ENCODE measurements at places on chromosomes 3 and 15.

GRCh38 chr3:189842681-189843602 lies 211.8 kb downstream of the TP63 start:
- no peak for DNase-seq

GRCh38 chr3:45793482-45794176 lies 2.7 kb downstream of the SLC6A20 start:
- DNase-seq, result no peak

DNA sequence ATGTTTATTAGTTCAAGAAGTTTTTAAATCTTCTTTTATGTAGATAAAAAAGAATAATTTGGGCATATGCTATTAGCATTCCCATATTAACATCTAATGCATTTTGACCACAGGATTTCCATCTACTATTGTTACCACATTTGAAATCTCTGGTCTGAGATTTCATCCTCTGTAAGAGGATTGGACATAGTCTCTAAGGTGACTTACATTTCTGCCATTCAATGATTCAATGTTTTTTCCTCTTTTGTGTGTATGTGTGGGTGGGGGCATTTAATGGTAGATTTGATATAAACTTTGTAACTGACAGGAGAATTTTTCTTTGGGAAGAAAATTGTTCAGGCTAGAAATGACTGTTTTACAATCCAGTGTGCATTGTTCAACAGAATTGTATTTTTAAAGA lies 307.3 kb upstream of the RBMS3 start:
- no peak for DNase-seq

DNA sequence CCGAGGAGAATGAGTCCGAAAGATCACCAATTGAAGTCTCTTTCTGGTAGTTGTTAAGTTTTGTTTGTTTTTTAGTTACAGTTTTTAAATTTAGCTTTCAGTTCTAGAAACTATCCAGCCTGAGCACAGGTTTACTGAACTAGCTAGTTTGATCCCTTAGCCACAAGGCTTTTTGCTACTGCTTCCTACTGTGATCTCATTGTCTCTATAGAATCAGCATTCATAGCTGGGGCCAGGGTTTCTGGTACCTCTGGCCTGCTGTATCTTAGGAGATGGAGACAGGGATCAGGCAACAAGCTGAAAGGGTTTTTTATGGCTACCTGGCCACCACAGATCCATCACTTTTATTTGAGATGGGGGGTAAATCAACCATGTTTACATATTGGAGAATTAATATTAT lies 37.0 kb downstream of the GOLM2 start:
- no peak for DNase-seq

DNA sequence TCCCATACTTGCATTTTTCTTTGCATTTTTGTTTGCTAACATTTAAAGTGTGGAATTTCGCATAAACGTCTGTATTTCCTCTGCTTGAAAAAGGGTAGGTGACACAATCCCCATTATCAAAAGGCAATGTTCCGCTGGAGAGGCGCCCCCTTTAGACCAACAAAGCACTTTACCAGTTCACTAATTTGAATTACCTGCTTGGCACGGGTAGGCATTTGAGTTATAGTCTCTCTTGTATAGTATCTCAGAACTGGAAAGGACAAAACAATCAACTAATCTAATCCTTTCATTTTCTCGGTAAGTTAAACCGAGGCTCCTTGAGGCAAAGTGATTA lies 775 bp upstream of the CCDC39 start:
- DNase-seq, result peak; percentile 17

GRCh38 chr3:112136959-112137693 lies 4.1 kb upstream of the GCSAM start:
- no peak for DNase-seq

GRCh38 chr3:73653877-73654276 lies 29.1 kb upstream of the PDZRN3 start:
- DNase-seq, result no peak

- DNase-seq, result no peak
These were observed 40.4 kb upstream of the CHRNB4 start for GRCh38 chr15:78681281-78682003.

DNA sequence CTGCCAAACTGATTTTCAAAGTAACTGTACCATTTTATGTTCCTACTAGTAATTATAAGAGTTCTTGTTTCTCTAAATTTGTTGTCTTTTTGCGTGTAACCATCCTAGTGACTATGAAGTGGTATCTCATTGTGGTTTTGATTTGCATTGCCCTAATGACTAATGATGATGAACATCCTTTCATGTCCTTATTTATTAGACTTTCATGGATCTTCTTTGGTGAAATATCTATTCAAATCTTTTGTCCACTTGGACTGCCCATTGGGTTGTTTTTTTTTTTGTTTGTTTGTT lies 3.6 kb downstream of the OXSR1 start:
- no peak for DNase-seq

- DNase-seq, result peak; percentile 95
These were observed at the start of gene CNOT10 for GRCh38 chr3:32684800-32685542. Gene CNOT10, plus strand, starts transcription at chr3:32685188. Its CDS starts 273 bp downstream, at chr3:32685461.

DNA sequence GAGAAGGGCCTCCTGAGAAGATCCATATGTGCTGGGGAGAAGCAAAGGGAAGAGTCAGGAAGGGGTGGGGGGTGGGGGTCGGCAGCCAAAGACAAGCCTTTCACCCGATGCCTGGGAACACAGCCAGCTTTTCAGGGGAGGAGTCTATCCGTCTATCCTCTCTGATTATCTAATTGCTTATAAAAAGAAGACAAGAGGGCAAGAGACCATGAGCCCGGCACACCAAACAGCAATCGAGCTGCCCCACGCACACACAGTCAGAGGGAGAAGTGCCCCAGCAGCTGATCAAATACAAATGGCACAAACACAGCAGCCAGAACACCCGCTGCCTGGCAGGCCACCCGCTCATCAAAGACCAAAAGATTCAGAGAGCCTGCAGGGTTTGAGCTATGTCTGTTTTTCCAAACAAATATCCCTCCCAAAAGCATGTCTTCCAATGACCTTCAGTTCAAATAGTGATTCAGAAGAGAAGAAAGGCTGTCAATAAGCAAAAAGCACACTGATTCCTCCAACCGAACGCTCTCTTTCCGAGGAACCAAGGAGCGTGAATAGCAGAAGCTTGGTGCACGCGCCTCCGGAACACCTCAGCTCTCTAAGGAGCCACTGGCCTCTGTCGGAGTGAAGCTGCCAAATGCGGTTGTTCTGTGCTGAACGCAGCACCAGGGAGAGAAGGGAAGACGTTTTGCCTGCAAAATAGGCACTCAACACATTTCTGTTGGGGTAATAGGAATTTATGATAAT lies 419.2 kb downstream of the OCA2 start:
- peak; percentile 86 for DNase-seq

GRCh38 chr15:91947683-91948608 lies 94.4 kb downstream of the SLCO3A1 start:
- DNase-seq, result no peak

- no peak for DNase-seq
These were observed 23.4 kb downstream of the HACD3 start for GRCh38 chr15:65553691-65554090.

GRCh38 chr15:57152666-57153539 lies 223.4 kb upstream of the CGNL1 start:
- DNase-seq, result no peak

DNA sequence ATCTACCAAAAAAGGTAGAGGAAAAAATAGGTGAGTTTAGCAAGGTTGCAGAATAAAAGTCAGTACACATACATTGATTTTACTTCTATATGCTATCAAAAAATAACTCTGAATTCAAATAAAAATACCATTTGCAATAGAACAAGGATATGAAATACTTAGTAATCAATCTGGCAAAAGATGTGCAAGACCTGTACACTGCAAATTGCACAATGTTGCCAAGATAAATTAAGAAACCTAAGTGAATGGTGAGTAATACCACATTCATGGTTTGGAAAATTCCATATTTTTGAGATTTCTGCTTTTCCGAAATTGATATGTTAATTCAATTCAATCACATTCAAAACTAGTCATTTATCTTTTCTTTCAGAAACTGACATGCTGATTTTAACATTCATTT lies 464.8 kb downstream of the EPHA3 start:
- DNase-seq, result no peak

GRCh38 chr15:61205346-61205921 lies 23.7 kb downstream of the RORA start:
- no peak for DNase-seq

DNA sequence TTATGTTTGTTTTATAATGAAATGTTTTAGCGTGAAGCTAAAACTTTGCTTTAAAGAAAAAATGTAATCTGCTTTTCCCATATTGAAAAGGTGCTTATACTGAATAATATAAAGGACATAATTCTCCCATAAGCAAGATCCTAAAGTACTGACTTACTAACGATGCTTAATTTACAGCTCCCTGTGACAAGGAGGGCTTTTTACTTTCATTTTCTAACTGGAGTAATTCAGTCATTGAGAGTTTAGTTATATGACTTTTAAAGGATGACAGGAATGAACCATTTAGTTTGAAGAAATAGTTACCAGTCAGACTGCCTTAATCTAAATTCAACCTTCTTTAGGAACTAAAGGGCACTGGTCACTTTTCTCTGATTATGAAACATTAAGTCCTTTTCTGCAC lies 19.3 kb upstream of the ZPLD1 start:
- DNase-seq, result no peak

DNA sequence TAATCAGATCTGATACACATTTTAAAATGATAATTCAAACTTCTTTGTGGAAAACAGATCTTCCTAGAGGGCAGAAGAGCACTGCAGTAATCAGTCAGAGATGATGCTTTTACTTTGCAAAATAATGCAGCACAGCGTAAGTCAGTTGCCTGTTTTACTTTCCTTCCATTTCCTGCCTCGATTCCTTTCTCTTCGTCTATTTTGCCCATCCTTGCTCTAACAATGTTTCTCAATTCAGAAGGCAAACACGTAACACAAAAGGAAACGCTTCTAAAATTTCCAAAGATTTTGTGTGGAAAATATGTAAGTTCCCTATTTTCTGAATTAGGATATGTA lies 119.9 kb downstream of the P3H2 start:
- DNase-seq, result no peak

DNA sequence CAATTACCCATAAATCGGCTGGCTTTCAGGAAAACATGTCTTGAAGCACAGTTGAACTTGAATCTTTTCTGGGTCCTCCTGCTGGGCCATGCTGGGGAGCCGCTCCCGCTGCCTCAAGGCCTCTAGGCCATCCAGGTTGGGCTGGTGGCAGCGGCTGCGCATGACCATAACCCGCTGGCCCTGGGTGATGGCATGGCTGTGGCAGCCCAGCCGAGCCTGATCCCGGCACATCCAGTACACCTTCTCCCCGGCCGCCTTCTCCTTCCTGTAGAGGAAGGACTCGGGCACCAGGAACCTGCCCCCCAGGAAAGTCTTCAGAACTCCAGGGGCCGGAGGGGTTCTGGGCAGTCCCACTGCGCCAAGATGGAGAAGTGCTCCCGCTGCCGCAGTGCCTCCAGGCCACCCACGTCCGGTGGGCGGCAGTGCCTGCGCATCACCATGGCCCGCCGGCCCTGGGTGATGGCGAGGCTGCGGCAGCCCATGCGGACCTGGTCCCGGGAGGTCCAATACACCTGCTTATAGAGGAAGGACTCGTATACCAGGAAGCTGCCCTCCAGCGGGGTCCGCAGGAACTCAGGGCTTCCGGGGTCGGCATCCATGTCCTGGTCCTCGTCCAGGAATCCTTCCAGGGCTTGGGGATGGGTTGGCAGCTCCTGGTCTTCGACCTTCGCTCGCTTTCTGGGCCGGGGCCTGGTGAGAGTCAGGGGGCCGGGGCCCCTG lies 84.3 kb upstream of the FXR1 start:
- DNase-seq, result no peak

DNA sequence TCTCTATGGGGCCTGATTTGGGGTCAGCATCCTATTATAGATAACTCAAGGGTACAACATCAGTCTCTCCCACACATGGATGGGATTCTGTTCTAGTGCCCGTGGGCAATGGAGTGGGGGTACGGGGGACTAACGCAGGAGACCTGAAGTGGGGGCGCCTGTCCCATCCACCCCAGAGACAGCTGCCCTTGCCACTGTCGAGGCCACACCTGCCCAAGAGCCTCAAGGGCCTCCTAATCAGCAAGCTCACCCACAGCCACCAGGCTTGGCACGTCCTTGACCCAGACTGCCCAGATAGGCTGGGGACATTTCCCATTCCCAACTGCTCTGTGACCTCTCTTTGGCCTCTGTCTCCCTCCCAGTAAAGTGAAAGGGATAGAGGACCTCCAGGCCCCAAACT lies 8.5 kb upstream of the ISLR2 start:
- no peak for DNase-seq

DNA sequence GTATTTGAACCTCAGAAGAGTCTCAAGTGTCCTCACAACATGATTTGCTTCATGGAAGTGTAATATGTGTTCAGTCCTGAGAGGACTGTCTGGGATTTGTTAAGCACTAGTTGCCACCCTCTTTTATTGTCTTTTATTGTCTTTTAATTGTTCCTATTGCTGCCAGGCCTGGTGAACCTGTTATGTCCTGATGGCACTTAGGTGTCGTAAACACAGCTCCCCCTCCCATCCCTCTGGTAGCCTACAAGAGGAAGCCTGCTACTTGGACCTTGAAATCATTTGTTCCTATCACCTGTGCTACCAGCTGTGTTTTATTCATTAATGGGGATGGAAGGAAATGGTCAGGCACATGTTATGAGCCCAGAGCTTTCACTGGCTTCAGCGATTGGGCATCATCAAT lies 19.3 kb downstream of the CCNB2 start:
- peak; percentile 80 for DNase-seq

DNA sequence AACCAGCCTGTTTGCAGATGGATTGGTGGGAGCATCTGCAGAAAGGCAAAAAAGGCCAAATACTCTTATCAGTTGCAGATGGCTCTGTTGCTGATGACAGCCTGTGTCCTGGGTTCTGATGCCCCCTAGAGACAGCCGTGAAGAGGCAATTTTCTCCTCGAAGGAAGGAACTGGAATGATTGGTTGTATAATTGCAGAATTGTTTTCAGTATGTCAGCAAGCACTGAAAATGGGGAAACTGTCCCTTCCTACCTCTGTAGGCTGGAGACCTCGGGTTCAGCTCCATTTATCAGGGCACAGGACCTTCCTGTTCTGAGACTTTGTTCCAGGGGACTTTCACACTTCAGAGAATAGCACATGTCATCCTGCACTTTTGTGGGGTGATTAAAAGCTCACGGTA lies 103.0 kb downstream of the PGPEP1L start:
- DNase-seq, result no peak

DNA sequence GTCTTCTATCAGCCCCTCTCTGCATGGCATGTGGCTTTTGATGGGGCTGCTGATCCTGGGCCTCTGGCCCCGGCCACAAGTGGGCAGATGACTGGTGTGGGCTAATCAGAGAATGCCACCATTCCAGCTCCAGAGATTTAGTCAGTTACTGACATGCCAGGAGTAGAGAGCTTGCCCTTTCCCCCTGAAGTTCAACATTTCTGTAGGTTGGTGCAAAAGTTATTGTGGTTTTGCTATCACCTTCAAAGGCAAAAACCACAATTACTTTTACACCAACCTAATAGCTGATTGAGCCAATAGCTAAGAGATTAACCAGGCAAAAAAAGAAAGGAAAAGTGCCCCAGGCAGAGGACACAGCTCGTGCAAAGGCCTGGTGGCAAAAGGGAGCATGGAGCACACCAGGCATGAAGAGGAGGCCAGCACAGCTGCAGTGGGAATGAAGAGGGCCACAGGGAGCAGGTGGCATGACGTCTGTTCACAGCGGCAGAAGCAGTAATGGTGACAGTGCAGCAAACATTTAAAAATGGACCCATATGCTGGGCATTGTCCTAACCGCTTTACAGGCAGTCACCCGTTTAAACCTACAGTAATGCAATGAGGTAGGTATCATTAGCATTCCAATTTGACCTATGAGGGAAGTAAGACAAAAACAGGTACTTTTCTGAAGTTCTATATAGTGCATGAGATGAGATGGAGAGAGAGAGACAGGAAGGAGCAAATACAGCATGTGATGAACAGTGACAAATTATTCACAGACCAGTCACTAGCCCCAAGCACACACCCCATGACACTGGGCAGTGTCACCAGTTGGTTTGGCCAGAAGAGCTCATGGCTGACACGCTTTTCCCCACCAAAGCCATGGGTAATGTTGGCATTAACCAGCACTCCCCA lies 373.0 kb upstream of the PROK2 start:
- DNase-seq, result no peak

All from NCI-H2029 (cell line).